ENCODE measurements at places on chromosomes 3 and 15. TPM values are rescaled to one million over a fixed set of nuclear protein-coding genes. Genes with fewer than 3 reads are reported as not detected.
A peak's percentile ranks its signal among the peaks of the same experiment; 100 is the strongest.

Gene GP9
- total RNA-seq, result not detected

Gene ZBED2
- not detected for total RNA-seq

DNA sequence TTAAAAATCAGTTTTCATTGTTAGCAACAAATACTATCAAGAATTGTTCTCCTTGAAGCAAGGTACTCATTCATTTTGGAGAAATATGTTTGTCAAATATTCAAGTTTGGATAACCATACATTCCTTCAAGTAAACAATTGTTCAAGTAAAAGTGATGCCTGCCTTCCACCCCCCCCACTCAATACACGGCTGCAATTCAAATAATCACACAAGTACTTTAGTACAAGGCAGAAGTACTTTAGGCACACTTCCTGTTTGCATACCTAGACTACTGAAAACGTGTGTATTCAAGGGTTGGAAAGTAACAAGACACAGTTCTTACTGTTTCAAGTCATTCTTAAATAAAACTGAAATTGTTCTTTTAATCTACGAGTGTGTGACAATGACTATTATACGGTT lies 45.4 kb downstream of the TJP1 start:
- no peak for DNase-seq
- peak overlapping the region; percentile 10 for H3K27ac ChIP-seq
- peaks cover 26% of the 10 kb centered on the region for H3K4me1 ChIP-seq
- H3K36me3 ChIP-seq, result peaks cover 28% of the 10 kb centered on the region
- no peaks in the 10 kb centered on the region for H3K27me3 ChIP-seq

GRCh38 chr3:4529876-4530588 lies 36.9 kb downstream of the ITPR1 start:
- H3K36me3 ChIP-seq, result no peaks in the 10 kb centered on the region
- no peak for DNase-seq
- H3K27ac ChIP-seq, result no peak overlapping the region
- peaks cover 4% of the 10 kb centered on the region for H3K27me3 ChIP-seq
- H3K4me1 ChIP-seq, result peaks cover 10% of the 10 kb centered on the region

DNA sequence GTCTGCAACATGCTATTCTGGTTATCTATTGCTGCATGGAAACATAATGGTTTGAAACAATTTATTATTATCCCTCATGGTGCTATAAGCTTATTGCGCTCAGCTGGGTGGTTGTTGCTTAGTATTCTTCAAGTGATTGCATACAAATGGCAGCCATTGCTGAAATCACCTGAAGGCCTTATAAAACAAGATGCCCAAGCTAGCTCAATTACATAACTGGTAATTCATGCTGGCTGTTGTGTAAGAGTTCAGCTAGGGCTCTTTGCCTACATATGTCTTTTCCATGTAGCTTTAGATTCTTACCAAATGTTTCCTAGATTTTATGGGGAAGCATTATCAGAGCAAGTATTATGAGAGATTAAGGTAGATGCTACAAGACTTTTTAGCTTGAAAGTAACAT lies 644.0 kb upstream of the CBLB start:
- no peak for DNase-seq
- H3K4me1 ChIP-seq, result no peaks in the 10 kb centered on the region
- no peak overlapping the region for H3K27ac ChIP-seq
- no peak overlapping the region for H3K4me3 ChIP-seq
- H3K27me3 ChIP-seq, result no peaks in the 10 kb centered on the region

DNA sequence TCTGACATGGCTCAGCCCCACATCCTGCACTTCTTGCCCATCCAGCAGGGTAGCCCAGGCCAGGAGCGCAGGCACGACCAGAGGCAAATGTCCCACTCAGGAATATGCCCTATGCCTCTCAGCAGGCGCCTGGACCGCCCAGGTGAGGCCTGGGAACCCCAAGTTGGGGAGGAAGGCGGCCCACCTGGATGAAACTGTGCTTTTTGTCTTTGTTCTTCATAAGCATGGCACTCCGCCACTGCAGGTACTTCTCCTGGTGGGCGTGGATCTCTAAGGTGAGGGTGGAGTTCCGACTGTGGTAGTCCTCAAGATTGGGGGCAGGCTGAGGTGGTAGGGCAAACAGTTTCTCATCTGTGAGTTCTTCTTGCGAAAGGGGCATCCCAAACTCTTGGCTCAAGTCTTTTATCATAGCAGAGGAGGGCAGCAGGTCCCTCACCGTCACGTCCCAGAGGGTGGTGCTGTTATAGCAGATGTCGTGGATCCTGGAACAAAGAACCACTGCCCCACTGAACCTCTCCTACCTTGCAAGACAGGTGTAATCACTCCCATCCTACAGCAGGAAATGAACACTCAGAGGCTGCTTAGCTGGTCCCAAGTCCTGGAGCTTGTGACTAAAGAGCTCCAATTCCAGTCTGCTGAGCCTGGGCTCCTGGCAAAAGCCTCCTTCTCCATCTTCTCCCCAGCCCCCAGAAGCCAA lies 53.2 kb downstream of the ACAD9 start:
- no peaks in the 10 kb centered on the region for H3K4me1 ChIP-seq
- H3K4me3 ChIP-seq, result no peak overlapping the region
- no peak overlapping the region for H3K27ac ChIP-seq

GRCh38 chr3:188446766-188447165 lies 292.8 kb downstream of the LPP start:
- peaks cover 9% of the 10 kb centered on the region for H3K36me3 ChIP-seq
- H3K27me3 ChIP-seq, result no peaks in the 10 kb centered on the region
- H3K27ac ChIP-seq, result no peak overlapping the region
- DNase-seq, result no peak
- no peak overlapping the region for H3K4me3 ChIP-seq

DNA sequence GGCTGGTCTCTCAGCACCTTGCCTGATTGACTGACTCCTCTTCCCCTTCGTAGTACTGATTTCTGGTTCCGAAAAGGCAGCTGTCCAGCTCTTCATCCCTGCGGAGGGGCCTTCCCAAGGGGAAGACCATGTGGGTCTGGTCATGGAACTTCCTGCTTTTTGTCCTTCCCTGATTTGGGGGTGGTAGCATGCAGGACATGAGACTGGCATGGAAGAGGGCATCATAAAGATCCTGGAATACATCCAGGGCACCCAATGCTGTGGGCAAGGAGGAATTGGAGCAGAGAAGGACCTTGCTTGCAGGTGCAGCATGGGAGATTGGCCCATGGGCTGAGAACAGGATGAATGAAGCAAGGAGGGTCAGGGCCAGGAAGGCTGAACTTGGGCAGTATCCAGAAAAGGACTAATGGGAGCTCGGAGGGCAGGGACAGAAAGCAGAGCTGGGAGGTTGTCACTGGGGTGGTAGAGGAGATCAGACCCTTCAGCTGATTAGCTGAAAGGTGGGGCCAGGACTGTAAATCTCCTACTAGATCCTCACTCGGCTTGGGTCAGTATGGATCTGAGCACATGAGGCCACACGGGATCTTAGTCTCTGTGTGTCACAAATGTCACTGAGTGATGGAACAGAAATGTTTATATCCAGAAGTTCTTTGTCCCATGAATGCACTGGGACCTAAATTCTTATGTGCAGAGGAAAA lies 59.5 kb downstream of the AMOTL2 start:
- no peak for DNase-seq
- peak overlapping the region; percentile 8 for H3K4me3 ChIP-seq
- H3K27me3 ChIP-seq, result peaks cover 9% of the 10 kb centered on the region
- no peak overlapping the region for H3K27ac ChIP-seq
- H3K36me3 ChIP-seq, result no peaks in the 10 kb centered on the region

Gene ZNF80
- total RNA-seq, result not detected

DNA sequence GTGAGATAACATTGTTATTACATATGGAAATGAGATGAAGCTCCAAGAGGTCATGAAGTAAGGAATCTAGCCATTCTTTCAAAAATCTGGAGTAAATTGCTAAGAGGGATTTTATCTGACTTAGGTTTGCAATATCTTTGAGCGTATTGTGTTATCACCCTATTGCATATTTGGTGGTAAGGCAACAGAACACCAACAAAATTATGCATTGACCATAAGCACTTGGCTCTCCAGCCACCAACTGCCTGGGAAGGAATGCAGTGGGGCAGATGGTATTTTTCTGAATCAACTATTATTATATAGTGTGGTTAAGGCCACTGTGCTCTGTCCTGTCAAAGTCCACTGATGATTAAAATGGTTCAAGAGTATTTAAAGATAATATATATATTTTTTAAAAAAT lies 287.9 kb upstream of the SEMA6D start:
- no peak overlapping the region for H3K27ac ChIP-seq
- H3K4me1 ChIP-seq, result peaks cover 12% of the 10 kb centered on the region

Gene GABRB3
- 23.2 TPM for total RNA-seq

- no peaks in the 10 kb centered on the region for H3K36me3 ChIP-seq
- no peak overlapping the region for H3K27ac ChIP-seq
- H3K27me3 ChIP-seq, result no peaks in the 10 kb centered on the region
- DNase-seq, result no peak
- no peak overlapping the region for H3K4me3 ChIP-seq
- H3K4me1 ChIP-seq, result peaks cover 7% of the 10 kb centered on the region
Measured at GRCh38 chr3:170437176-170437575, 18.5 kb downstream of the CLDN11 start.
